ENCODE measurements at places on chromosomes 7 and 10.

DNA sequence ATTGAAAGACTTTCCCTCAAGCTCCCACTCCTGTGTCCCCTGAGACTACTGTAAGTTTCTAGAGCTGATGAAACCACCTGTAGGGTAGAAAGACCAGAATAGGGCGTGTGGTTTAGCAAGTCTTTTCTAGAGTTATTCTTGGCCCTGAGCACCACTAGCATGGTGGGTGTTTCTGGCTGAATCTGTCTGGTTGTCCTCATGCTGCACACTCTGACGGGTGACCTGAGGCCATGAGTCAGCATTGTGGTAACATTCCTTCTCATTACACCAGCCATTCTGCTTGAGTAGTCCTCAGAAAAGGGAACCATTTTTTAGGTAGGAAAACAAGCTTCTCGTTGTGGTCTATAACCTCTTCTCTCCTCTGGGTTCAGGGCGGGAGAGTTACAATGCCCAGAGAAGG, 250.3 kb downstream of the SNX13 start:
- DNase-seq, result no peak

DNA sequence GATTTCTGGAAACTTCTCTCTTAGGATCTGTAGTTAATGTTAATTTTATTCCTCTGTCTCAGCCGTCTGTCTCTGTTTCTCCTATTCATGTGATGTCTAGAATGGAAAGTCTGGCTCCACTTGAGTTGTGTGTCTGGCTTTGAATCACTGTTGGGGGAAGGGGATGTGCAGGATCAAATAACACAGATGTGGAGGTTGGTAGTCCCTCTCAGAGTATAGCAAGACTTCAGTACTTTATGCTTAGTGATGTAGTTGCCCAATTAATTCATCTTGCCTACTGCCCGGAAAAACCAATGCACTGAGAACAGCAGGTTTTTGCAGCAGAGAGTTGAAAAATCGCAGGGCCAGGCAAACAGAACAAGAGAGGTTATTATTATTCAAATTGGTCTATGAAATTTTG, 79.2 kb downstream of the PHTF2 start:
- DNase-seq, result no peak

GRCh38 chr7:36819639-36820038, 95.3 kb upstream of the AOAH start:
- no peak for DNase-seq

DNA sequence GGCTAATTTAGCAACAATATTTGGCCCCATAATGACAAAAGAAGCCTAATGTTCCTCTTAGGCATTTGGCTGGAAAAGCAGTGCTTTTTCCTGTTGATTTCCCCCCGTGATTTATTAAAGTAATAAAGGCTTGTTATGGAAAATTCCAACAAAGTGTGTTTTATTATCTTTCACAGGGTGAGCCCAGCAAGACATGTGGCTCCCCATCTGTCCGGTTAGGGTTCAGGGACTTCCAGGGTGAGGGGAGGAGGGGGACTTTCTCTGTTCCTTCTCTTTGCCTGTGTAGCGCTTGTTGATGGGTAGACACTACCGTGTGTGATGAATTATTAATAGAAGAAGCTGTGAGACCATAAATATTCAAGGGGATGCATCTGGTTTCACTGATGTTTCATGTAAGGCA, 39.0 kb downstream of the HTR5A start:
- DNase-seq, result no peak

GRCh38 chr7:1520539-1521234, 9.8 kb upstream of the MAFK start:
- no peak for DNase-seq

DNA sequence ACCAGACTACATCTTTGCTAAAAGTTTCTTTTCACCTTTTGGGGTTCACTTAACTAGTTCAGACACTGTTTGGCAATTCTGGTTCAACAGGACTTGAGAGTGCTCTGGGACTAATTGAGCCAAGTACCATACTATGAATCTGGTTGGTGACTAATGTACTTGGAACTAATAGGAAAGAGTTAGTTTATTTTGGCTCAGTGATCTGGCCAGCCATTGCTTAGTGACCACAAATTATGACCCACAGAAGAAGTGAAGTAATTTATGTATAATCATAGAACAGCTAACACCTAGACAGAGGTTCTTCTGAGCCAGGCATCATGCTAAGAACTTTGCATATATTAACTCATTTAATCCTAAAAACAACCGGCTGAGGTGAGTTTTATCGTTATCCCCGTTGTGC, 126.5 kb upstream of the JCAD start:
- no peak for DNase-seq

DNA sequence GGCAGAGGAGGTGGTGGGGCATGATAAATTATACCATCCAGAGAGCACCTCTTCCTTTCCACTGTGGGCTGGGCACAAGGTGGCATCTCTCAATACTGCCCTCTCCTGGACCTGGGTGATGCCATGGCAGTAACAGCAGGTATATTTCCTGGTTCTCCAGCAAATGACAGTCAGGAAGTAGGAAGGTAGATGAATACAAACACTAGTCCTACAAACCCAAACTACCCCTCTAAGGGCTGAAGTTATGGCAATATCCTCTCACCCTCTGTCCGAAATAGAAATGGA, 1004.9 kb downstream of the KCNMA1 start:
- no peak for DNase-seq

- DNase-seq, result no peak
Measured at GRCh38 chr10:80454513-80455460, 677 bp downstream of the TSPAN14 start.

DNA sequence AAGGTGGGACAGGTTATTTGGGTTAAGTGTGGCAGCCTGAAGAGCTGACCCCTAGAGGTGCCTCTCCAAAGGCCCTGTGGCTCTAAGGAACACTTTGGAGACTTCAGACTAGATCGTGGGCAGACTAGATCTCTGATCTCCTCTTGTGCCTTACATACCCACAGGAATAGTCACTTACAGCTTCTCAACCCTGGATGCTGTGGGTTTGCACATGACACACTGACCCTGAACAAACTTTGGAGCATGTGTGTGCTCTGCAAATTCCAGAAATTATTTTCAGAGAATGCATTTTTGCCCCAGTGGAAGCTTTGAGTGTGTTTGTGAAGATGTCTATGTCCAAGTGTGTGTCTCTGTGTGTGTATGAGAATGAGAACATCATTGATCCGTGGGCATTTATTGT, 119.6 kb downstream of the EMX2 start:
- no peak for DNase-seq

GRCh38 chr7:26989897-26990670, 105.7 kb downstream of the HOXA1 start:
- DNase-seq, result no peak

- no peak for DNase-seq
Measured at GRCh38 chr7:37061849-37062559, 337.7 kb upstream of the AOAH start.

DNA sequence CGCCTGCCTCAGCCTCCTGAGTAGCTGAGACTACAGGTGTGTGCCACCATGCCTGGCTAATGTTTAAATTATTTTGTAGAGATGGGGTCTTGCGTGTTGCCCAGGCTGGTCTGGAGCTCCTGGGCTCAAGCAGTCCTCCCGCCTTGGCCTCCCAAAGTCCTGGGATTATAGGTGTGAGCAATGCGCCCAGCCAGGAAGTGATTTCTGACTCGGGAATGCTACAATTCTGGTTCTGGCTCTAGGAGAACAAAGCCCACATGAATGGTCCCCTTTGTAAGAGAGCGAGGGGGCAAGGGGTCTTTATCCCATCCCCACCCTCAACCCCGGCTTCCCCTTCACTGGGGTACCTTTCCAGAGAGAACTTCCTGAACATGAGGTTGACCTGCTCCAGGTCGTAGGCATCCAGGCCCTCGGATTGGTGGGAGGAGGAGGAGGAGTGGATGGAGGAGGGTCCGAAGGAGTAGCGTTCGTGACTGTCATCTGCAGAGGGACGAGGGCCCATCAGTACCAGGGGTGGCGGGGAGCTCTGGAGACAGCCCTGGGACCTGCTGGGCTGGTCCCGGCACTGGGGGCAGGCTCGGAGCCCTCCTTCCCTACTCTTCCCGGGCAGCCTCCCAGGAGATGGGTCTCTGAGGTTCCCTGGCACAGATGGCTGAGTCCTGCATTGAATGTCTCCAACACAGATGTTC, 79.9 kb upstream of the GNA12 start:
- no peak for DNase-seq

- DNase-seq, result no peak
Measured at GRCh38 chr10:13852872-13853271, 266.1 kb downstream of the PRPF18 start.

GRCh38 chr7:105782391-105783042, 93.9 kb downstream of the ATXN7L1 start:
- DNase-seq, result no peak

DNA sequence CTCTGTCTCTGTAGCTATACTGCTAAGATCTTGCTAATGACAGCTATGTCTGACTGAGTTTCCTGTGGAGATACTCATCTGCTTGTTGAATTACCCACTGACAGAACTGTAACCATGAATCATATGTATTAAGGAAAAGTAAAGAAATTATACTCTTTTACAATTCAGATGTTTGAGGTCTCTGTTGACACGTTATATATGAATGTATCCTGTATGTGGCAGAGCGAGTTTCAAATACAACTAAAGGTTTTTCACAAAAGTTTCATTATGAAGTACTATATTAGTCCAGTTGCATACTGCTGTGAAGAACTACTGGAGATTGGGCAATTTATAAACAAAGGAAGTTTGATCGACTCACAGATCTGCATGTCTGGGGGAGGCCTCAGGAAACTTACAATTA, 232.5 kb downstream of the CDK14 start:
- no peak for DNase-seq

DNA sequence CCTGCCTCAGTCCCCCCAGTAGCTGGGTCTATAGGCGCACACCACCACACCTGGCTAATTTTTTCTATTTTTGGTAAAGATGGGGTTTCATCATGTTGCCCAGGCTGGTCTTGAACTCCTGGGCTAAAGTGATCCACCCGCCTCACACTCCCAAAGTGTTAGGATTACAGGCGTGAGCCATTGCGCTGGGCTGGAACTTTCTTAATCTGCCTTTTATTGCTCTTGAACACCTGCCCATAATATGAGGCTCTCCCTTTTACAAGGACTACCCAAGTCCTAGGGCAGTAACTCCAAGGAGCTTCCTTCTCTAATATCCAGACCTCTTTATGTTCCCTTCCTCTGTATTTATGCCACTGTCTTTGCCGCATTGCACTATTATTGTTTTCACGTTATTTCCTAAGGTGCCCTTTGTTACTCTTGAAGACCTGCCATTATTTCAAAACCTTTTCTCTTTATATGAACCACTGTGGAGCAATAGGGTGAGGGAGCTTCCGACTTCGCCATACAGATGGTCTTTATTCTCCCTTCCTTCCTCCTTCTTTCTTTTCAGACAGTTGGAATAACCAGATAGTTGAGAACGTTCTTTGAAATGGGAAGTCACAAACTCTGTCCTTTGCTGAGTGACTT, 36.3 kb upstream of the TCF7L2 start:
- no peak for DNase-seq

DNA sequence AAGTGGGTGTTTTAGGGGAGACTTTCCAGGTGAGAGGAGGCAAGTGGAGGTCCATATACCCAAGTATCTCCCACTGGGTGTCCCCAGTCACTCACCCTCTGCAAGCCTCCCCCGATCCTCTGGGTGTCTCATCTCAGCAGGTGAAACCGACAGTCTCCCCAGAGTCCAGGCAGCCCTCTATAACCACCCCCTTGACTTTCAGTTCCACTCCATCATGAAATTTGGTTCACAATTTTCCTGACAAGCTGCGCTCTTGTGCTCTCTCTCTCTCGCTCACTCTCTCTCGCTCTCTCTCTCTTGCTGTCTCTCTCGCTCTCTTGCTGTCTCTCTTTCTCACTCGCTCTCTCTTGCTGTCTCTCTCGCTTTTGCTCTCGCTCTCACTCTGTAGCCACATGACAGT, 8.1 kb upstream of the RABGEF1 start:
- no peak for DNase-seq

All from NCI-H1436 treated with DMSO at 0.1 percent for 48 hours (cell line).